Stimulated activated CD4-positive, alpha-beta T cell treated with anti-CD3 and anti-CD28 coated beads, TNF-alpha, amount 100 ng/mL, for 4 hours (primary cell): ENCODE measurements at places on chromosomes 4 and X.

DNA sequence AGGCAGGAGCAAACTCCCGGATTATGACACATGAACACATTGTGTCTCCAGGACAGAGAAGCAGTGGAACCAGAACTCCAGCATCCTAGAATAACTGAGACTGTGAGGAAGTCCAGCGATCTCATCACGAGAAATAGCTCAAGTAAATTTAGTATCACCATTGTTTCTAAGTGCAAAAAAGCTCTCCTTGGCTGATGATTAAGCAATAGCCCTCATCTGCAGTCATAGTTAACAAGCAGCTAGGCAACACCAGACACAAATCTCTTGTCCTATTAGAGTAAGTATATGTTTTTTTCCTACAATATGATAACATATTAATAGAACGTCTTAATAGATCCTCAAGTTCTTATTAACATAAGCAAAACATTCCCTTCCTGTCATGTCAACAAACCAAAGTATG is 2.4 kb upstream of the CFAP299 start:
- DNase-seq = no peak

- no peak for DNase-seq
These were observed 1.3 kb upstream of the PIM2 start for GRCh38 chrX:48919947-48920717.

DNA sequence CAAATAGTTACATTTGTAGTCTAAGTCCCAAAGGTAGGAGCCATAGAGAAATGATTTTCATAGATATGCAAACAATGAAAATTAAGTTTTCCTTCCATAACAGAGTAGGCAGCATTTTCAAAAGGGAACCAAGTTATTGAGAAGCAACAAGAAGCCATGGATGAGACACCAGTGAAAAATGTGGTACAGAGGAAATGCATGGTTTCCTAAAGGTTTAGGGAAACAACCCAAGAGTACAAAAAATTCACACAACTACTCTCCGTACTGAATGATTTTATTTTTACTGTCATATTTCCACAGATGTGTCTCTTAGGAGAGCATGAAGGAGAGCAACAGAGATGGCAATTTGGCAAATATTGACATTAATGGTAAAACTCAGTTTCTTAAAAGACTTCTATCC is 1408.9 kb upstream of the PCDH7 start:
- no peak for DNase-seq

- DNase-seq = no peak
These were observed 118.8 kb downstream of the SMIM20 start for GRCh38 chr4:26032630-26033317.
